Stimulated activated CD8-positive, alpha-beta memory T cell treated with anti-CD3 and anti-CD28 coated beads, Interleukin-15, amount 100 ng/mL, for 48 hours (primary cell): ENCODE measurements at places on chromosomes 3 and 15.

- DNase-seq = no peak
Measured at GRCh38 chr3:148642616-148643015, 55.1 kb upstream of the AGTR1 start.

DNA sequence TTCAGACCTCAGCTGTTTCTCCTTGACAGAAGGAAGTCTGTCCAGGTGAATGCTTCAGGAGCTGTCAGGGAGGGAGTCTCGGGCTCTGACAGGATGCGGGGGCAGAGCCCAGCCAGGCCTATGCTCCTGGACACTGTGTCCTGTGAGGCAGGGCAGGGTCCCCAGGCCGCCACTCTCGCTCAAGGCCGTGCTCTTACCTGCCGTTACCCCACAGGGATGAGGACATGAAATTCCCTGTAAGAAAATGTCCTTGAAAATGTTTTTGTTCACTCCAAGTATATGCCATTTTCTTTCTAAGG is 63.9 kb downstream of the BOC start:
- no peak for DNase-seq

DNA sequence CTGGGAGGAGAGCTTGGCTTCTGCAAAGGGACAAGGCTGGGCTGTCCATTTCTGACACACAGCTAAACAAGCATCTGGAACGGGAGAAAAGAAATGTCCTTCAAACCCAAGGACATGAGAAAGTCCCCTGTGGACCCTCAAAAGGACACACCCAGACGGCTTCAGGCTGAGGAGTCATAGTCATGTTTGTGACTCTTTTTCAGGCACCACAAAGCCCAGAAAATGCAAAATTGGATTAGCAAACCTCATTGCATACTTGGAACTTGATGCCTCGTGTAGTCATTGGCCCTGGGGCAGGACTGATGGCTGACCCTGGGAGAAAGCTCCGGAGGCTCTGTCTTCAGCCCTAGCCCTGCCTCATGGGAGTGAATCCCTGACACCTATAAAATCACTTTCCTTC is 21.5 kb downstream of the FAM174B start:
- no peak for DNase-seq

DNA sequence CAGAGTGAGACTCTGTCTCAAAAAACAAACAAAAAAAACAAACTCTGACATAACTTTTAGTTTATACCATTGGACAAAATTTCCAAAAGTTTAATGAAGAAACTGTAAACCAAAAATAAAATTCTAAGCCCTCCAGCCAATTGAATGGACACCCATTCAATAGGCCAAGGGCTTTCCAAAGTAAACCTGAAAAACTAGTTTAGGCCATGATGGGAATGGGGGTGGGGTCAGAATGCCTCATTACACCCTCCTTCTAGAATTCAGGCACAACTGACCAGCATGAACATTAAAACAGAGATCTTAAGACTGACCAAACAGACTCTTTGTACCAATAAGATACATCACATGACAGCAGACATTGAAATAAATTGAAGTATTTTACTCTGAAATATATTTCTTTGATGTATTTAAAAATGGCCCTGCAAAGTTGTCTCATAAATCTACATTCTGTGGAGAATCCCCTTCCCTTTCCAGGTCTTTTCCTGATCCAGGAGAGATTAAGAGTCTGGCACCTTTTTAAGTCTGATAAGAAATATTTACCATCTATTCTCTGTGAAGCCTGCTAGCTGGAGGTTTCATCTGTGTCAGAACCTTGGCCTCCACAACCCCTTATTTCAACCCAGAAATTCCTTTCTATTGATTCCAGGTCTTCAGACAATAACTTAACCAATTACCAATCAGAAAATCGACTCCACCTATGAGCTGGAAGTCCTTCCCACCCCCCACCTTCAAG is 15.7 kb downstream of the THOC7 start:
- DNase-seq = no peak

GRCh38 chr3:37712421-37712820 is 149.3 kb upstream of the CTDSPL start:
- no peak for DNase-seq

GRCh38 chr15:85749261-85750151 is 45.2 kb downstream of the KLHL25 start:
- DNase-seq = no peak

DNA sequence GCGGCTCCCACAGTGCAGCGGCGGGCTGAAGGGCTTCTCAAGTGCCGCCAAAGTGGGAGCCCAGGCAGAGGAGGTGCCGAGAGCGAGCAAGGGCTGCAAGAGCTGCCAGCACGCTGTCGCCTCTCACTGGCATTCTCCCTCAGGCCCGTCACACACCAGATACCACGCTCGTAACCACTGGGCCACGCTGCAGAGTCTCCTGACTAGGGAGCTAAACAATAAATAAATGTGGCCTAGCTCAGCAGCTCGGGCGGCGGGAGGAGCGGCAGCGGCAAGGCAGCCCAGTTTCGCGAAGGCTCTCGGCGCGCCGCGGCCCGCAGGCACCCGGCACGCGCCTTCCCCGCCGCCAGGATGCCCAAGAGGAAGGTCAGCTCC is 55.9 kb upstream of the FAM174B start:
- DNase-seq = no peak

GRCh38 chr3:129574206-129574605 is 31.2 kb downstream of the H1-8 start:
- no peak for DNase-seq

- no peak for DNase-seq
Measured at GRCh38 chr3:167882057-167882667, 146.6 kb downstream of the SERPINI1 start.

DNA sequence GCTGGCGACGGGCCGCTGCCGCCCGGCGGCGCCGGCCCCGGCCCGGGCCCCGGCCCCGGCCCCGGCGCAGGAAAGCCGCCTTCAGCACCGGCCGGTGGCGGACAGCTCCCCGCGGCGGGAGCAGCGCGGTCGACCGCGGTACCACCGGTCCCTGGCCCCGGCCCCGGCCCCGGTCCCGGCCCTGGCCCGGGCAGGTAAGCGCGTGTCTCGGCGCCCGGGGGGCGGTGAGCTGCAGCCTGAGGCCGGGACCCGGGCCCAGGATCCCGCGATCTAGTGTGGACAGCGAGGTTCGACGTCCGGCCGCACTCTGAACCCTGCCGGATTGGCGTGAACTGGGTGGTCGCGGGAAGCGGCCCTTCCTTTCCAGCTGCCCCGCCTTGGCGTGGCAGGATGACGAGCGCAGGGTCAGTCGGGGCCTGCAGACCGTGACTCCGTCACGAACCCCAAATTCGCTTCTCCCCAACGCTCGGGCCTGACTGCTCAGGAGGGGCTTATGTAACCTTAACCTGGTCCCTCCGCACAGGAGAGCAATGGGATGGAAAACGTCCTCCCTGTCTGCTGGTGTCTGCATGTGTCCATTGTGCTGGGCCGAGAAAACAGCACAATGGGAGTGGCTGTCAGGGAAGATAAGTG is 472 bp downstream of the BSN start:
- no peak for DNase-seq

DNA sequence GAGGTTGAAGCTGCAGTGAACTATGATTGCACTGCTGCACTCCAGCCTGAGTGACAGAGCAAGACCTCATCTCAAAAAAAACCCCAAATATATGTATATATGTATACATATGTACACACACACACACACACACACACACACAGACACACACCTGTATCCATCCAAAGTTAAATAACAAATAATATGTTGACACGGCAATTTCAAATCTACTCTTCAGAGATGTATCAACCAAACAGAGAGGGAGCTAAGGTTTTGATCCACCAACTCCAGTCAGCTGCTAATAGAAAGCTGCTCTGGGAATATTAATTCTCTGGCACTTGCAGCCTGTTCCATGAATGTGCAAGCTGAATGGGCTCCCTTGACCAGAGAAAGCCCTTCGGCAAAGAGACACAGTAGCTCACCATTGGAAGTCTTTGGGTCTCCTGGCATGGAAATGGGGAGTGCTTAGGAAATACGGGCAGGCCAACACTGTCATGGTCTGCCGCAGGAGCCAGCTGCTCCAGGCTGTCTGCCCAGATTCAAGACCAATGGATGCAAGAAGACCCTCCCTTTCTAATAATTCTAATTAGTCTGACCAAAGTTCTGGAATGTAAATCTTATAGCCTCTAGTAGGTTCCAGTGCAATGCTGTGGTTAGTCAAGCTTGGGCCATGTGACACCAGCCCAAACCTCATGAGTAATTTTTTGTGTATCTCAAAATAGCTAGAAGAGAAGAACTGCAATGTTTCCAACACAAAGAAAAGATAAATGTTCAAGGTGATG is 299.8 kb downstream of the KBTBD8 start:
- no peak for DNase-seq

- no peak for DNase-seq
Measured at GRCh38 chr3:24714436-24714835, 219.8 kb upstream of the THRB start.

- no peak for DNase-seq
Measured at GRCh38 chr3:71487418-71487817, 96.1 kb downstream of the FOXP1 start.

GRCh38 chr15:58931987-58932588 is 1.4 kb downstream of the SLTM start:
- DNase-seq = no peak

- DNase-seq = no peak
Measured at GRCh38 chr3:150073031-150073430, 102.3 kb upstream of the PFN2 start.

DNA sequence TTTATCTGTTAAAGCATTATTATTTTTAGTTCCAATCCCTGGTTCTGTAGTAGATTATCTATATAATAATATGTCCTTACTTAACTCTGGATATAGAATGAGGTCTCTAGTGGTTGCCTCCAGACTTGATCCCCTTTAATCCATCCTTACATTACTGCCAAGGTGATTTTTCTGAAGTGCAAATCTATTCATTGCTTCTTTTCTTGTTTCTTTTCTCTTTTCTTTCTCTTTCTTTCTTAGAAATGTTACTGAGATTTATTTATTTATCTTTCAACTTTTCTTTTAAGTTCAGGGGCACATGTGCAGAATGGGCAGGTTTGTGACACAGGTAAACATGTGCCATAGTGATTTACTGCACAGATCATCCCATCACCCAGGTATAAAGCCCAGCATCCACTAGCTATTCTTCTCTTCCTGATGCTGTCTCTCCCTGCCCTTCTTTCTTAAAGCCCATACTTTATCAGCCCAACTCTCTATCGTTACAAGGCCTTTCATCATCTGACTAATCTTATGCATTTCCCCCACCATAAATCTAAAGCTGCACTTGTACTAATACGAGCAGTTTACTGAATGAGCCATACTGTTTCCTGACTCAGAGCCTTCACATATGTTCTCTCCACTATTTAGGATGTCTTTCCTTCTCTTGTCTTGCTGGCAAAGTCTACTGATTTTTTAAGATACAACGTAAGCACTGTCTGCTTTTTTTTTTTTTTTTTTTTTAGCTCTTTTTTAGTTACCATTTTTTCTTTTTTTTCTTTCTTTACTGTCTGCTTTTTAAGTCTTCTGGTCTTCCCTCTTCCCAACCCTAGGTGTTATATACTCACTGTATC is 4.6 kb downstream of the GLCE start:
- no peak for DNase-seq

DNA sequence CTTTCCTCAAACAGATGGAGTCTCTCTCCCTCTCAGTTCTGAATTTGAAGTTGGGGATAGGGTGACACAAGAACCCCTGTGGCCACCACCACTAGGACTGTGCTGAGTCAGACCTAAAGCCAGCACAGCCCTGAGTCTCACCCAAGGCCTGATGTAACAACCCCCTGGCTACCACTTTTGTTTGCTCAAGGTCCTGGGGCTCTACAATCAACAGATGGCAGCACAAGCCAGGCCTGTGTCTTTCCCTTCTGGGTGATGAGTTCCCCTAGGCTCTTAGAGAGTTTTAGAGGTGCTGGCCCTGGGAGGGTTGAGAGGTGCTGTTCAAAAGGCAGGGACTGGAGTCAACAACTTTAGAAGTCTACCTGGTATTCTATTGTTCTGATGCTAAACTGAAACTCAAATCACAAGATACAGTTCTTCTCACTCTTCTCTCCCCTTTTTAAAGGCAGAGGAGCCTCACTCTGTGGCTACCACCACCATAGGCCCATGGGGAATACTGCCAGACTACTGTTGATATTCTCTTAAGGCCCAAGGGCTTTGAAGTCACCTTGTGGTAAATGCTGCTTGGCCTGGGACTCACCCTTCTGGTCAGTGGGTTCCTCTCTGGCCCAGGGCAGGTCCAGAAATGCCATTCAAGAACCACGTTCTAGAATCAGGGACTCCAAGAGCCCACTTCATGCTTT is 6.5 kb downstream of the OR5K4 start:
- DNase-seq = peak; percentile 2

DNA sequence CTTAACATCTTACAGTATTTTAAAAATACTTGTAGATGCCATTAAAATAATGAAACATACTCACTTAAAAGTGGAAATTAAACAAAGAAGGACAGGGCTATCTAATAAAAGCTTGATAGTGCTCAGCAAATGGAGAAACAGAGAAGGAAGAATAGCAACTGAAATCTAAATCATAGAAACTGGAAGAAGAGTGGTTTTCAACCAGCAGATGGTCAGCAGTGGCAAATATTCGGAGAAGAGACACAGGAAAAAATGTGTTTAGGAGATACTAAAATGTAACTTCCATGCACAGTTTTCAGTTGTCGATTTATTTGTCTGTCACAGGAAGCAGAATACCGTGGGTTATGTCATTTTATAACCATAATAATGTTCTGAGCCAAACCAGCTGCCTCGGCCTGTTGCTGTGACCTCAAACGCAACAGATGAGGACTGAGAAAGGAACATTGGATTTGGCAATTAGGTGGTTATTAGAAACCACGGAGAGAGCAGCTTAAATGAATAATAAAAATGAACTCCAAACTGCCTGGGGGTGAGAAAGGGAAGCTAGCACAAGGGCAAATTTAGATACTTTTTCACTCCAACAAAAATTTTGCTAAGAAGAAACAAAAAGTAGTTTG is 246.6 kb upstream of the KCNMB2 start:
- no peak for DNase-seq

- no peak for DNase-seq
Measured at GRCh38 chr3:171986757-171987518, 52.4 kb upstream of the FNDC3B start.

DNA sequence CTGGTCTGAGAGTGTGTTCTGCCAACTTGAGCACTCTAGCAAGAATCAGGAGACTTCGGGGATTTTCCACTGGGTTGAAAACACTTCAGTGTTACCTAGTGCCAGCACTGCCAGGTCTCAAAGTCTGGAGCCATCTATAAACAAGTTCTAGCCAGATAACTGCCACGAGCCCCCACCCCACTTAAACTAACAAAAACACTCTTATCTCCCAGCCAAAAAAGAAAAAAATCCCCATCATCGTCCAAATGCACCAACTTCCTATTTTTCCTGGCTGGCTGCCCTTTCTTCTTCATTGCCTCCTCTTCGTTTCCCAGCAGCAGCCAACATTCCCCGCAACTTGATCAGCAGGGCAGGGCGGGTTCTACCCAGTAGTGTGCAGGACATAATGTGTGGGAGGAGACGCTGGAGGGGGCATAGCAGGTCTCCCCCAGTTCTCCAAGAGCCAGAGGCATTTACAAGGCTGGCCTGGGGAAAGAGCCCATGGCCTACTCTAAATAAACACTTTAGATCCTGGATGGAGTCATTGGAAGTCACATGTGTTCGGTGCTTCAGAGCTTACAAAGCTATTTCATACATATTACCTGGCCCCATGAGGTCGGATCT is 29.5 kb downstream of the C2CD4B start:
- DNase-seq = no peak
